ENCODE measurements at places on chromosomes 7 and 10.

- no peak for DNase-seq
Observed at GRCh38 chr7:99563650-99564049, 5.2 kb downstream of the ZNF655 start.

GRCh38 chr10:71046747-71047146 lies 158.4 kb upstream of the PCBD1 start:
- no peak for DNase-seq

DNA sequence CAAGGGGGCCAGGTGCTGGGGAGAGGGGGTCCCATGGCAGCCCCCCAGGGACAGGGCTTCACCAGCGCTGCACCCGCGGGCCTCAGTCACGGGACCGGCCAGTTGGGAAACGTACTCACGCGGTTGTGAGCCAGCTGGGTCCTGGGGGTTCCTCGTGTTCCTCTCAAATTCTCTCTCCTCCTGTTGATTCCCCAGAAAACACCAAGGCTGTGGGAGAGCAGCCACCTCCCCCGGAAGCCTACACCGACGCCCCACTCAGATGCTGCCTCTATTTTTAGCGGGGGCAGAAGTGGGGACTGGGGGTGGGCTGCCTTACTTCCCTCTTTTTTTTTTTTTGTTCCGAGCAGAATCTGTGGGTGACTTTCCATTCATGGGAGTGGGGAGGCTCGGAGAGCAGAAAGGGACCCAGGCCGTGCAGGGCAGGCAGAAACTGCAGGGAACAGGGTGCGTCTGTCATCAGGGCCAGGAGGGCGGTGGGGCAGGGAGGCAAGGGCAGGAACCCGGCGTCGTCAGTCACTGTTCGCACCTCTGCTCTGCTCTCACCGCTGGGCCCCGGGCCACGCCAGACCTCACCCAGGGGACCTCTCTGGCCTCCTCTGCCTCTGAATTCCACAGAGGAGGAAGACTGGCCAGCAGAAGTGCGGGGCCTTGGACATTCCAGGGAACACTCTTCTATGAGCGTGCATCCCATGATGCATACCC lies 63.1 kb downstream of the CARD11 start:
- peak; percentile 46 for DNase-seq

GRCh38 chr7:107836237-107837144 lies 33.5 kb upstream of the SLC26A3 start:
- DNase-seq: no peak

DNA sequence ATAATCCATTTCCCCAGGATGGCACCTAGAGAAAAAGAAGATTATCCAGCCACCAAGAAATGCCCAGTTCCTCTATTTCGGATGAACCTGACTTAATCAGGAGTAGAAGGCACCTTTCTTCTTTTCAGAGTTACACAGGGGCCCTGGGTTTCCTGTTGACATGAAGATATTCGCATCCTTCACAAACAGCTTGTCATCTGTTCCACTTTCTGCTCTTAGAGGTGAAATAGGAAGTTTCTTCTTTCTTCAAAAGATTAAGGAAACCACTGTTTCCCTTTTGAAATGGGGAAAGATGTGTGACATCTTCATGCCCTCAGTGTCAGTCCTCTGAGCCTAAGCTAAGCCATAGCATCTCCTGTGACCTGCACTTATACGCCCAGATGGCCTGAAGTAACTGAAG lies 39.1 kb upstream of the RAB18 start:
- DNase-seq: peak; percentile 36

- DNase-seq: peak; percentile 66
Observed at GRCh38 chr7:44769776-44770294, 21.2 kb downstream of the ZMIZ2 start.

GRCh38 chr7:12594122-12594897 lies 23.8 kb downstream of the SCIN start:
- DNase-seq: peak; percentile 62

DNA sequence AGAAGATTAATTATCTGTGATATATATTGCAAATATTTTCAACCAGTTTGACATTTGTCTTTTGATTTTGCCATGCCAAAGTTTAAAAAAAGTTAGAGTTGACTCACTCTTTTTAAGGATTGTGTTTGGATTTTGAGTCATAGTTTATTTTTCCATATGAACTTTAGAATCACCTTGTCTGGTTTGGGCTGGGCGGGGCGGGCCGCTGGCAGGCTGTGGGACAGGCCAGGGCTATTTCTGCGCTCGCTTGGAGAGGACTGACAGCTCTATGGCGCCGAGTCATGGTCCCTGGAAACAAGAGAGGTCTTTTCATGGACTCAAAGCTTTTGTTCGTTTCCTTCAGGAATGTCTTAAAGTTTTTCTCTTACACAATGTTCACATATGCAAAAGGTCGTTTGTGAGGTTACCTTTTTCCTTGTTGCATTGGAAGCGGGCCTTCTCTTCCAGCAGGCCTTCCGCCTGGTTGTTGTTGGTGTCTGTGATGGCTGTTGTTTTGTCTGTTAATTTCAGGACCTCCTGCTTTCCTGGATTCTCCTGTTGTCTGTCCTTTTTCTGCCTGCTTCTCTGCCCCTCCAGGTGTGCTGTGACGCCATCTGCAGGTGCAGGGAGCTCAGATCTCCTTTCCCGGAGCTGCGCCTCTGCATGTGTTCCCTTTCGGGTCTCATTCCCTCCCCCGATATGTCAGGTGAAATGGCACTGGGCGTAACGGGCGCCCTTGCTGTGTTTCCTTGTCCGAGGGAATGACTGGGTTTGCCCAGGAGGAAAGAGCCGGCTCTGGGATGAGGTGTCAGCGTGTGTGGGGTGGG lies 53.8 kb downstream of the INPP5A start:
- no peak for DNase-seq

DNA sequence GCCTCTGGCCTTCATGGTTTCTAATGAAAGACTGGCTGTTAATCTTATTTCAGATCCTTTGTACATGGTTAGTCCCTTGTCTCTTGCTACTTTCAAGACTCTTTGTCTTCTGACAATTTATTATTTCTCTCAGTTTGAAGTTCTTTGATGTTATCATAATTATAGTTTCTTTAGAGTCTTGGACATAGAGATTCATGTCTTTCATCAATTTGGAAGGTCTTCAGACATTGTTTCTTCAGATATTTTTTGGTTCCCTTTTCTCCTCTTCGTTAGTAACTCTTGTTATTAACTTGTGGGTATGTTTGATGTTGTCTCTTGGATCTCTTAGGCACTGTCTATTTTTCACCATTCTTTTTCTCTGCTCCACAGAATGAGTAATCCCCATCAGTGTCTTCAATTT lies 8.7 kb downstream of the ZNF37A start:
- no peak for DNase-seq

- DNase-seq: no peak
Observed at GRCh38 chr7:139666501-139666900, 111.3 kb downstream of the HIPK2 start.

DNA sequence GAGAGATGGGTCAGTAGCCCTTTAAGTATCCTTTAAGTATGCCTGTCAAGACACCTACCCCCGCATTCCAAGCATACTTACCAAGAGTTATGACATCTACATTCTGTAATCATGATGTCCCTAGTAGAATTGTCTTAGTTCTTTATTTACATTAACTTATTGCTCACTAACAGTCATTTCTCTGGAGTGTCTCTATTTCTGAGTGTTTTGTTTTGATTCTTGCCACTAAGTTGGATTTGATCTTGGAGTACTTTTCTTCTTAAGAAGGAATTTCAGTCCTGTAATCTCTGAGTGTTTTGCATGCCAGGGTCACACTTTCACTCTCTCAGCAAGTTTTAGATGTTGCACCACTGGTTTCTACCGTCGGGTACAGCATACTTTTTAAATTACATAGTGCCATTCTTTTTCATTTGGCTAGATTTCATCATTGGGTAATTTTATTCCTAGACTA lies 1053.9 kb downstream of the KCNMA1 start:
- DNase-seq: no peak

- no peak for DNase-seq
Observed at GRCh38 chr7:137563981-137564380, 220.4 kb upstream of the PTN start.

DNA sequence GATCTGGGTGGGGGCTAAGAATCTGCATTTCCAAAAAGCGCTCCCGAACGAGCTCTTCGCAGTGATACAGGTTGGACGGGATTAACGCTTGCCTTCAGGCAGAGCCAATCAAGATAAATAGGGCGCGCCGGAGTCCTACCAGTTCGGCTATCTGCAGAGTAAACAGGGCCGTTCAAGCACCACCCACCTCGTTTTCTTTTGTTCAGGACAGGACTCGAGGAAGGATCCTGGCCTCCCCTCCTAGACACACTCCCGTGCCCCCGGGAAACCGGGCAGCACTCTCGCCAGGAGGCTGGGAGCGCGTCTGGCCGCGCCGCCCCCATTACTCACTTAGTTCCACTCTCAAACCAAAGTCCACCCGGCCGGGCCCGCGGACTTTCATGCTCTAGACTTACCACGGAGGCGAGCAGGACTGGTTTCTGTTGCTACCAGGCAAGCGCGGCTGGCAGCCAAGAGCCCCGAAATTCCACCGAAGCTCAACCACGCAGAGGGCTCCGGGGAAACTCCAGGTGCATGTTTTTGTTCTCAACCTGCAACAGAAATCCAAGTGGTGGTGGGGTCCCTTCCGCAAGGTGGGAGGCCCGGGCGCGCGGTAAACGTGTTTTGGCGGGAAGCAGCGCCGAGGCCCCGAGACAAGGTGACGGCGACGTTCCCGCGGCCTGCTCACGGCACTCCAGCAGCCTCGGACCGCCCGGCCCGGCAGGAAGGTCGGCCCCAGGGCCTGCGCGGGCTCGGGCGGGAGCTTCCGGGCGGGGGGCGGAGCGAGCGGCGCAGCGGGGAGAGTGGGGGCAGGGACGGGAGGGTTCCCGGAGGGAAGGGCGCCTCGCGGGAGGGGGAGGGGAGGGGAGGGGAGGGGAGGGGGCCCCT lies 12.7 kb downstream of the HNRNPF start:
- DNase-seq: peak; percentile 63

GRCh38 chr10:110209454-110209925 lies 2.1 kb downstream of the MXI1 start:
- DNase-seq: peak; percentile 43

- no peak for DNase-seq
Observed at GRCh38 chr10:125840955-125841354, 17.6 kb downstream of the BCCIP start.

GRCh38 chr10:1127629-1128028 lies 71.4 kb downstream of the WDR37 start:
- DNase-seq: no peak

DNA sequence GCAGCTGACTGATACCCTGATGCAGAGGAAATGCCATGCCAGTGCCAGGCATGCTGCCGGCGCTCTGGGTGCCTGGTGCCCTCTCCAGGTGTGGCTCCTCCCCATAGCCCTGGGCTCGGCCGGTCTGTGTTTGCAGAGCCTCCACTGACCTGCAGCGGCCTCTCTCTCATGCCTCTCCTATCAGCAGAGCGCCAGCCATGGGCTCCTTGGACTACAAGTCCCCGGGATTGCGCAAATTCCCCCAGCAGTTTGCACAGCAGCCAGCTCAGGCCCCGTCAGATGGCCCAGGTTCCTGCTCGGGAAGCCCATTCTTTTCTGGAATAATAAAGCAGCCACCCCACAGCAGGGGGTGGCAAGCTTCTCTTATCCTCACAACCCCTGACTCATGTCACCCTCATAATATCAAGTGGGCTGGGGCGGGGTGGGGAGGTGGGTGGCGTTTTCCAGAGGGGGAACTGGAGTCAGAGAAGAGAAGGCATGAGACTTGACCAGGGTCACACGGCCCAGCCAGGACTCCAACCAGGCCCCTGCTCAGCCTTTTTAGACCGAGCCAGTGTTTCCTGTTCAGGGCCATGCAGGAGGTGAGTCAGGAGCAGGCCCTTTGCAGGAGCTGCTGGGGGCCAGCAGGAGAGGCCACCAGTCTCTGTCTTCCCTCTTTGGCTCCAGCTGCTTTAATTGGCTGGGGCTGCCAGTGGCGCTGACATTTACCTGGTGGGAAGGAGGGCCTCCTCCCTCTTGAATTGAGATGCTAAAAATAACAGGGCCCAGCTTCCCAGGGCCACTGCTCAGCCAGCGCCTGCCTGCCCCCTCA lies 58.6 kb downstream of the ZMIZ1 start:
- DNase-seq: peak; percentile 93

- DNase-seq: peak; percentile 31
Observed at GRCh38 chr10:101879456-101880231, 36.0 kb upstream of the KCNIP2 start.

- no peak for DNase-seq
Observed at GRCh38 chr10:24363070-24363469, 154.1 kb downstream of the KIAA1217 start.

- DNase-seq: no peak
Observed at GRCh38 chr10:95513008-95513589, 48.1 kb downstream of the SORBS1 start.

DNA sequence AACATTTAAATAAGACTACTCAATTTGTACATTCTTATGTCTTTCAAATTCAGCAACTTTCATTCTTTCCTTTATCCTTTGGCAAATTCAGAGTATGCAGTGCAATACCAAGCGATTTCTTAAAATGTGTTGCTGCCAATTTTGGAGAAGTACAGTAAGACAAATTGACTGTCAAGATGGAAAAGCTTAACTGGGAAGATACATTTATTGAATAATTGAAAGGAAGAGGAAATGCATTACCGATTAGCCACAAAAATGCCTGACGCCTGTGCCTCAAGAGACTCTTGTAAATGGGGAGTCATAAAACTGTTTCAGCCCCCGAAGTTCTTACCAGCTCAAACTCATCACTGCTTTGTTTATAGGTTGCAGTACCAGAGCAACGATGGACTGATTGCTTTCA lies 373.3 kb upstream of the GALNT17 start:
- no peak for DNase-seq

DNA sequence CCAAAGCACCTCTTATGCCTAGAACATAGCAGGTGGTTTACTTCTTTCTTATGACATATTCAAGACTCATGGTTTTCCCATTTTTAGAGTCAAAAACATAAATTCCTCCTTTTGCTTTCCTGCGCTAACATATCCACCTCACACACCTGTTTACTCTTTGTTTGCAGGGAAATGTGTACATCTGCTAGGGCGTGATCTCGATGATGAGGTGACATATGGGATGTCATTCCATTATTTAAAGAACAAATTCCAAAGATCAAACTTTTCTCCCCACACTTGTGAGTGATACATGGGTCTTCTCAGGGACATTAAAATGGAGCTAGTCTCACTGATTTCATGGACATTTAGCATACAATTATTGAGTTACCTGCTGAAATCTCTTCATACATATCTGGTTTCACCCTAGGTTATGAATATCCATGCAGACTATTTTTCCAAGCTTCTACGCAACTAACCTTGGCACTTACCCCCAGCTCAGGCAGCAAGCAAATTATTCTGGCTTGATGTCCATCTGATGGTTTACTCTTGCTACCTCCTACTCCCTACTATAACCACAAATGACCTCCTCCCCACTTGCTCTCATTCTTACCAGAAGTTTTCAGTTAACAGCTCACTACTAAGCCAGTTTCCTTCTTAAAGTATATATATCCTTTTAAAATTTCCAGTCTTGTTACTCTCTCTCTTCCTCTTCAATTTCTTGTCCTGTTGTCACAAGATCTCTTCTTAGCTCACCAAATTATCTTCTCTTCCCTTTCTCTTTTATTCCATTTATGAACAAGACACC lies 208.5 kb downstream of the RNLS start:
- no peak for DNase-seq

GRCh38 chr10:100490531-100490930 lies 27.7 kb downstream of the WNT8B start:
- no peak for DNase-seq

- DNase-seq: no peak
Observed at GRCh38 chr10:24465124-24465874, 256.4 kb downstream of the KIAA1217 start.

All from suppressor macrophage treated with lipopolysaccharide for 4 hours (primary cell).